ENCODE measurements at places on chromosomes 3 and 15.

DNA sequence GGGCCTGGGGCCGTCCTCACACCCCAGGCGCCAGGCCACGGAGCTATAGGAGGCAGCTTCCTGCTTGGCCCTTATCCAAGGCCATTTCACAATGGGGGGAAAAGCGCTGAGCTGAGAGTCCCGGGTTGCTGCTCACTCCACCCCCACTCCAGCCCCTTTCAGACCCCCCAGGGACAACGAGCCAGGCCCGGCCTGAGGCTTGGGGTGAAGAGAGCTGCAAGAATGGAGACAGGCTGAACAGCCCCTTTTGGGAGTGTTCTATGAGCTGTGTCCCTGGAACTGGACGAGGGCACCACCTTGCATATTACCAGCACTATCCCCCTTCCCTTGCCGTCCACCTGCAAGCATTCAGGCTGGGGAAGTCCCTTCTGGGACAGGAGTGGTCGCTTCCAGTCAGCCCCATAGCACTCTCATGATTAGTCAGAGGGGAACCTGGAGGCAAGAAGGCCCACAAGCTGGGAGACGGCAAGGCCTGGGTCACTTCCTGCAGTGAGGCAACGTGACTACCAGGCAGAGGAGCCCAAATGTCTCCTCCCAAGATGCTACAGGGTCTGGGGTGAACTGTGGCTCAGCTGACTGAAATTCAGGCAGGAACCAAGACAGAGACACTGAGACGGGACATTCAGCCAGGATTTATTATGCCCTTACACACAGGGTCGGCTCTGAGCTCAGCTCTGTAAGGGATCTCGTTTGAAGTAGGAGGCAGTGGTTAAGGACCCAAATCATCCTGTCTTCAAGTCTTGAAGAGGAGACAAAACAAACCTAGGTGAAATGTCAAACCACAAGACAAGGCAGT is 8.6 kb upstream of the SRP14 start:
- DNase-seq, result peak; percentile 87

- DNase-seq, result no peak
Observed at GRCh38 chr3:170553788-170554757, 31.8 kb downstream of the SLC7A14 start.

- DNase-seq, result no peak
Observed at GRCh38 chr3:182726258-182727142, 66.8 kb upstream of the ATP11B start.

DNA sequence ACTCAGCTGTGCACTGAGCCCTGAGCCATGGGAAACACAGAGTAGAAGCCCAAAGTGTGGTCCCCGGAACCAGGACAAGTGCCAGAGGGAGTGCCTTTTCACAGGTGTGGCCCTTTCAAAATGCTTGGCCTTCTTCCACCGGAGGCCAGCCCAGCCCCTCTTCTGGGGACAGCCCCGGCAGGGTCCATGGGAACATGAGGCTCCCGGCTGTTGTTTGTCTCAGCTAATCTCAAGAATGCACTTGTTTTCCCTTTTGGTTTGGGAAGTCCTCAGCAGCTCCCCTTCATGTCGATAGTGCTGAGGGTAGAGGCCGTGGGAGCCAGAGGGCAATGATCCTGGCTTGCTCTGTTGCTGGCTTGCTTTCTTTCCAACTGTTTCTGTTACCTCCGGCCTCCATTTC is 91.1 kb upstream of the MRPS22 start:
- no peak for DNase-seq

DNA sequence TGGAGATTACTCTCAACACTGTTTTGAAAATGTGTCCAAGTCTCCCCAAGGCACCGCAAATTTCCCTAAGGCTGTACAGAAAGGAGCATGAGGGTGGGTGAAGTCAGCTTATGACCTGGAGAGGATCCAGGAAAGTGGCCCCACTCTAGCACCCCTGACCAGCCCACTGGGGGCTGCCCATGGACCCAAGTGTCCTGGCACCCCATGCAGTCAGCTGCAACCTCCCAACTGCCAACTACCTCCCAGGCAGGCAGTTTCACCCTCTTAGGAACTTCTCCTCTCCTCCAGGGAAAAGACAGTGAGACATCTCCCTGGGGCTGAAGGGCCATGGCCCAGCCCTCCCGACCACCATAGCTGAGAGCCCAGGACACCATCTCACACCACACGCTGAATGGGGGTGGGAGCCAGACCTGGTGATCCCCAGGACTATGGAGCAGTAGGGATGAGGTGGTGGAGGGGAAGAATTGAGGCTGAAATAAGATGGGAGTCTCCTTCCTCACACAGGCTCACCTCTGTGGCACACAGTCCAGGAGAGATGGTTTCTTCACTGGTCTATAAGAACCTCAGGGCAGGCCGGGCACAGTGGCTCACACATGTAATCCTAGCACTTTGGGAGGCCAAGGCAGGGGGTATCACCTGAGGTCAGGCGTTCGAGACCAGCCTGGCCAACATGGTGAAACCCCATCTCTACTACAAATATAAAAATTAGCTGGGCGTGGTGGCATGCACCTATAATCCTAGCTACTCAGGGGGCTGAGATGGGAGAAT is 104.4 kb downstream of the DAPK2 start:
- DNase-seq, result no peak

GRCh38 chr15:59376733-59377132 is 4.1 kb upstream of the MYO1E start:
- DNase-seq, result no peak

GRCh38 chr3:52742418-52743041 is 28.2 kb downstream of the NEK4 start:
- no peak for DNase-seq

DNA sequence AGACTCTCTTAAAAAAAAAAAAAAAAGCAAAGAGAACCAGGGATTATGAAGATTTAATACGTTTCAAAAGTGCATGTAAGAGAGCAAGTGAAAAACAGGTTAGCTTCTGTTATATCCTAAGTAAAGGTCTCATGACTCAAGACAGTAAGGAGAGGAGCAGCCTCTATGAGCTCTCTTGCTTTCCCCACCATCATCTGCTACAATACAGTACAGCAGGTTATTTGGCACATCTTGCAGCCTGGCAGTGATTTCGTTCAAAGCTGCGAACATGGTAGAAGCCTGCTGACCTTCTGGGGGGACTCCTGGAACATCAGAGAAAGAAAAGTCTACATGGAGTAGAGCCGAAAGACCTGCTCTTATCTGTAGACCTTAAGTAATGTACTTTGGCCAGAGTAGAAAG is 129.2 kb upstream of the PLXND1 start:
- DNase-seq, result no peak

- DNase-seq, result no peak
Observed at GRCh38 chr3:80734483-80734882, 966.7 kb upstream of the ROBO1 start.

DNA sequence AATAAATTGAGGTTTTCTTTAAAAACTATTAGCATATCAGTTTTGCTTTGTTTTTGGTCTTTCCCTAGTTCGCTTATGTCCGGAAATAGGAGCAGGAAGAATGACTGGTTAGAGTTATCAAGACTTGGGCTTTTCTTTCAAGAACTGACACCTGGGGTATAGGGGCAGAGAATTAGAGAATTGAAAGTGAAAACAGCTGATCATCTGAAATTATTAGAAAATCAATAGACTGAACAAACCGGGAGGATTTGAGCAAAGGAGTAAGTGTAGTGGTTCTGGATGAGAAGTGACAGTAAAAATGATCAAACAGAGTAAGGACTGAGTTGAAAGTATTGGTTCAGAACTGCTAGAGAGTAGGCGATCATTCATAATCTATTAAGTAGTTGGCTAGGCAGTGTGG is 6.0 kb downstream of the MINDY2 start:
- no peak for DNase-seq

- DNase-seq, result no peak
Observed at GRCh38 chr3:82100378-82100777, 338.9 kb upstream of the GBE1 start.

GRCh38 chr15:40756938-40757337 is 1.9 kb upstream of the RMDN3 start:
- no peak for DNase-seq

DNA sequence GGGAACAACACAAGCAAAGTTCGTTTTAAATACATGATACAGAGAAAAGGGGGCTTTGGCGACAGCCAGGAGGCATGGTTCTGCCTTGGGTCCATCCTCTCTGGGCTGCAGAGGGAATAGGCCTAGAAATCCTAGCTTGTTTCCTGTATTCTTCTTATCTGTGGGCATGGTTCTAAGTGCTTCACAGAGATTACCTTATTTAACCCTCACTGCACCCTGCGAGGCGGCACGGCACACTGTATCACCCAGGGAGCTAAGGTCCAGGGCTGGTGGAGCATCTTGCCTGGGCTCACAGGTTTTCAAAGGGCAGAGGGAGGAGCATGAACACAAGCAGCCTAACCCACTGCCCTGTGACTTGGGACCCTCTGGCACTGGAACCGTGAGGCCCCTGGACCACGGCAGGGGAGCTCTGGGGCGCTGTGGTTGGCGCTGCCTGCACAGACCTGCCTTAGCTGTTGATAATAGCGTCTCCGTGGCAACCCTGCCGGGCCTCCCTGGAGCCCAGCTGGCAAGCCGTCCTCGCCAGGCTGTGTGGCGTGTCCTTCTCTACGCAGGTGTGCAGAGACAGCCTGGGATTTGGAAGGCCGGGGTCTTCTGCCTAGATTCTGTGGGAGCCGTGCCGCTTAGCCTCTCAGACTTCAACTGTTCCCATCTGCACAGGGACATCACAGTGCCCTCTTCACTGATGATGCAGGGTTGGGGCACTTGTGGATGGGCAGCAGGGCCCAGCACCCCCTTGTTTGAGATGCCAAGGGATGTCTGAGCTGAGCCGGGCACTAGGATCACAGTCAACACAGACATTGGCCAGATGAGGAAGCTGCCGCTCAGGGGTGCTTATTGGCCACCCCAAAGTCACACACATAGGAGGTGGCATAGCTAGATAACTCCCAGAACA is 154.6 kb upstream of the TLE3 start:
- no peak for DNase-seq

DNA sequence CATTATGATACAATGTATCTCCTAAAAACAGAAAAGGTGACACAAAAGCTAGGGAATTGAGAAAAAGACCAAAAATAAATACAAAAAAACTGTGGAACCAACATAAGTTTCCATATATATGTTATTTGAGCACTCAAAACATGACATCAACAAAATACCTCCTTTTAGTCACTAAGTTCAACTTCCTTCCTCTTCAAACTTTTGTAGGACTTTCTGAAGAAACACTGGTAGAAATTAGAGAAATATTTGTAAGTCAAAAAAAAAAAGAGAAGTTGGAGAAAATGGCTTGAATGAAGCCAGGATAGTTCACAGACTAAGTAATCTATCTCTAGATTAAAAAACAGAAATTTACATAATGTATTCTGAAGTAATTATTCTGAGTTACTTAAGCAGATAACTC is 208.4 kb upstream of the ALCAM start:
- no peak for DNase-seq

GRCh38 chr15:49265911-49266310 is 95.9 kb downstream of the GALK2 start:
- DNase-seq, result no peak

DNA sequence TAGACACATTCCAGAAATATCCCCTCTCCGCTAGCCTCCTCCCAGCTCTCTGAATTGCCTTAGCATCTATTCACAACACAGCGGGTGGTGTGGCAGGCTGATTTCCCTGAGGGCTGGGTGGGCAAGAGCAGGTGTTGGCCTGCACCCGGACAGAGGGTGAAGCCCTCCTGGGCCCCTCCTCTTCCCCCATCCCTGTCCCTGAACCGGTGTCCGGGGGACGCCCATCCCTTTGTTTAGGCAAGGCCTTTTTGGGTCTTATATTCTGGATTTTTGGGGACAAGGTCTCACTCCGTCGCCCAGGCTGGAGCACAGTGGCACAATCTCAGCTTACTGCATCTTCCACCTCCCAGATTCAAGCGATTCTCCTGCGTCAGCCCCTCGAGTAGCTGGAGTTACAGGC is 55.2 kb upstream of the KLHL25 start:
- no peak for DNase-seq

GRCh38 chr15:62393196-62393595 is 228.1 kb upstream of the C2CD4B start:
- DNase-seq, result no peak

GRCh38 chr3:13276438-13277195 is 143.5 kb downstream of the NUP210 start:
- no peak for DNase-seq

GRCh38 chr15:83310521-83311456 is 26.3 kb upstream of the BNC1 start:
- DNase-seq, result no peak

DNA sequence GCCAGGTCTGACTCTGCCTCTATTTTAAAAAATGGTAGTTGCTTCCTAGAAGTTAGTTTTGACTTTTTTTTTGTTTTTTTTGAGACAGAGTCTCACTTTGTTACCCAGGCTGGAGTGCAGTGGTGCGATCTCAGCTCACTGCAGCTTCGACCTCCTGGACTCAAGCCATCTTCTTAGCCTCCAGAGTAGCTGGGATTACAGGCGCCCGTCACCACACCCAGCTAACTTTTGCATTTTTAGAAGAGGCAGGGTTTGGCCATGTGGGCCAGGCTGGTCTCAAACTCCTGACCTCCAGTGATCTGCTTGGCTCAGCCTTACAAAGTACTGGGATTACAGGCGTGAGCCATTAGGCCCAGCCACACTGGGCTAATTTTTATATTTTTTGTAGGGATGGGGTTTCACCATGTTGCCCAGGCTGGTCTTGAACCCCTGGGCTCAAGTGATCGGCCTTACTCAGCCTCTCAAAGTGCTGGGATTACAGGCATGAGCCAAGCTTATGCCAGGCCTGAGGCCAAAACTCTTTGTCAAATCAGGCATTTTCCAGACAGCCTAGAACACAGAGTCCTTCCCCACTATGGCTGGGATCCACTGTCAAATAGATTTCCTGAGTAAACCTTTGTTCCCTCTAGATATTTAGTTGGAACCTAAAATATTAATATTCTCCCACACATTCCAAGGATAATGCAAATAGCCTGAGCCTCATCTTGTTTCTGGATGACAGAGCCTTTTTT is 13.7 kb downstream of the C3orf62 start:
- DNase-seq, result no peak

GRCh38 chr15:62071711-62072308 is 5.0 kb downstream of the C2CD4A start:
- no peak for DNase-seq

GRCh38 chr15:59295261-59296001 is 77.2 kb downstream of the MYO1E start:
- DNase-seq, result no peak

DNA sequence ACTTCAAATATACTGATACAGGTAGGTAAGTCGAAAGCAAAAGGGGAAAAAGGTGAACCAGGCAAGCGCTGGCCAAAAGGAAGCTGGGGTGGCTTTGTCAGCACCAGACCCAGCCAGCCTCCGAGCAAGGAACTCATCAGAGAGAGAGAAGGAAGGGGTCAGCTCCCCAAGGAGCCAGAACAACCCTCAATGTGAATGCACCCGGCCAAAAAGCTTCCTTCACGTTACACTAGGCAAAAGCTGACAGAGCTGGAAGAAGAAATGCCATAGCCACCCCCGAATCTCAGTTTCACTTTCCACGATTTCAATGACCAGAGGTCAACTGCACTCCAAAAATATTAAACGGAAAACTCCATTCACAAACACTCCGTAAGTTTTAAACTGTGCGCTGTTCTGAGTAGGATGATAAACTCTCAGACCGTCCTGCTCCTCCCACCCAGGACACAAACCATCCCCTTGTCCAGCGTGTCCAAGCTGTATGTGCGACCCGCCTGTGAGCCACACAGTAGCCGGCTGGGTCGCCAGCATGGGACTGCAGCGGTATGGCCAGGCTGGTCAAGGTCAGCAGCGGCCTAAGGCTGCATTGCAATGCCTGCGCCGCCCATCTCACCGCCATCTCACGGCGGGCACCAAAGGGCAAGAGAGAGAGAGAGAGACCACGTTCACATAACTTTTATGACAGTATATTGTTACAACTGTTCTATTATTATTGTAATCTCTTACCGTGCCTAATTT is 29.7 kb downstream of the CYFIP1 start:
- no peak for DNase-seq

- DNase-seq, result no peak
Observed at GRCh38 chr15:67035886-67036285, 29.5 kb upstream of the SMAD3 start.
